ENCODE measurements at places on chromosomes 16 and 17.

- DNase-seq = no peak
Observed at GRCh38 chr17:61431594-61432311, 20.5 kb upstream of the TBX4 start.

- DNase-seq = peak; percentile 82
Observed at GRCh38 chr17:77449908-77450741, 309.4 kb downstream of the SEC14L1 start.

- no peak for DNase-seq
Observed at GRCh38 chr17:18185832-18186626, 2.4 kb downstream of the ALKBH5 start.

- no peak for DNase-seq
Observed at GRCh38 chr17:55822028-55822427, 71.2 kb downstream of the PCTP start.

DNA sequence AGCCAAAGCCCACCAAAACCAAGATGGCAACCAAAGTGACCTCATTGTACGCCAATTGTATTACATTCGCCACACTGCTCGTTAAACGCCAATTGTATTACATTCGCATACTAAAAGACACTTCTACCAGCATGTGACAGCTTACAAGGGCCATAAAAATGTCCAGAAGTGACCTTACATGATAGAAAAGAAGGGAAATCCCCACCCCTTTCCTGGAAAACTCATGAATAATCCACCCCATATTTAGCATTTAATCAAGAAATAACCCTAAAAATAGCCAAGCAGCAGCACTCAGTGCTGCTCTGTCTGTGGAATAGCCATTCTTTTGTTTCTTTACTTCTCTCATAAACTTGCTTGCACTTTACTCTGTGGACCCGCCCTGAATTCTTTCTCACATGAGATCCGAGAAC is 25.7 kb downstream of the PSMD7 start:
- DNase-seq = no peak

DNA sequence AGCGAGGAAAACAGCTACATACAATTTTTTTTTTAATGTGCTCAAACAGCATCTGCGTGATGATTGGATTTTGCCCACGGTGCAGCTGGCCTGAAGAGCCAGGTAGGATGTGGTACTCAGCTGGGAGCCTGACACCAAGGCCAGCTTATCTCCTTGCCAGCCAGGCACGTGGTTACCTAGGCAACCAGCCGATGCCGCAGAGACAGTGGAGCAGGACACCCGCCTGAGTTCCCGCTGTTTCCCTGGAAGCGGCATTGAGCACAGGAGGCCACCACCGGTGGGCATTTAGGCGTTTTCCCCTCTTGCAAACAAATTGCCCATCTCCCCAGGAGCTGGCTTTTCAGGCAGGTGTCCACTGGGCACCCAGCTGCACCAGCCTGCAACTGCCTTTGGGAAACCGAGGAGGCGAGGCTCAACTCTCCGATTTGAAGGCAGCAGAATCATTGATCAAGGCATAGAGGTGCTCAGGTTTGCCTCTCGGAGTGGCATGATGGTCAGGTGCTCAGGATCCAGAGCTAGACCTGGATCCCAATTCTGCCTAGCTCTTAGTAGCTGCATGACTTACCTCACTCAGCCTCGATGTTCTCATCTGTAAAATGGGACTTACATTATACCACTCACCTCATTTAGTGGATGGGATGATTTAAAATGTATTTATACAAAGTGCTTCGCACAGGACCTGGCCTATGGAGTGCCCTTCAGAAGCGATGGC is 137.5 kb upstream of the PLCG2 start:
- no peak for DNase-seq

GRCh38 chr16:85195271-85195647 is 83.0 kb upstream of the CIBAR2 start:
- DNase-seq = no peak

DNA sequence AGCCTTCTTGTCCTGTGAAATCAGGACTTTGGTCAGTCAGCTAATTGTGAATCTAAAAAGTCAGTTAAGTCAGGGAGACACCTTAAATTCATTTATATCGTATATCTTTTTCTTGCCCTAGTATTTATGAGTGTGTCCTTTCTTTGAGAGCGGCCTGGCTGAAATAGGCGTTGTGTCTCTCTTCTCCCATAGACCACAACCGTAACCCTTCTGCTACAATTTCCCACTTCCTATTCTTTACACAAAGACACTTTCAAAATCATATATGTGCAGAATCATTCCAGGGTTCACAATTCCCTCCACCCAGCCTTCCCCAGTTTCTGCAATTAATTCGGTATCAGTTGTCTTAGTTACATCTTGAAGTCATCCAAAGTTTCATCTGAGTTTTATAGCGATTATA is 14.0 kb upstream of the COTL1 start:
- no peak for DNase-seq

DNA sequence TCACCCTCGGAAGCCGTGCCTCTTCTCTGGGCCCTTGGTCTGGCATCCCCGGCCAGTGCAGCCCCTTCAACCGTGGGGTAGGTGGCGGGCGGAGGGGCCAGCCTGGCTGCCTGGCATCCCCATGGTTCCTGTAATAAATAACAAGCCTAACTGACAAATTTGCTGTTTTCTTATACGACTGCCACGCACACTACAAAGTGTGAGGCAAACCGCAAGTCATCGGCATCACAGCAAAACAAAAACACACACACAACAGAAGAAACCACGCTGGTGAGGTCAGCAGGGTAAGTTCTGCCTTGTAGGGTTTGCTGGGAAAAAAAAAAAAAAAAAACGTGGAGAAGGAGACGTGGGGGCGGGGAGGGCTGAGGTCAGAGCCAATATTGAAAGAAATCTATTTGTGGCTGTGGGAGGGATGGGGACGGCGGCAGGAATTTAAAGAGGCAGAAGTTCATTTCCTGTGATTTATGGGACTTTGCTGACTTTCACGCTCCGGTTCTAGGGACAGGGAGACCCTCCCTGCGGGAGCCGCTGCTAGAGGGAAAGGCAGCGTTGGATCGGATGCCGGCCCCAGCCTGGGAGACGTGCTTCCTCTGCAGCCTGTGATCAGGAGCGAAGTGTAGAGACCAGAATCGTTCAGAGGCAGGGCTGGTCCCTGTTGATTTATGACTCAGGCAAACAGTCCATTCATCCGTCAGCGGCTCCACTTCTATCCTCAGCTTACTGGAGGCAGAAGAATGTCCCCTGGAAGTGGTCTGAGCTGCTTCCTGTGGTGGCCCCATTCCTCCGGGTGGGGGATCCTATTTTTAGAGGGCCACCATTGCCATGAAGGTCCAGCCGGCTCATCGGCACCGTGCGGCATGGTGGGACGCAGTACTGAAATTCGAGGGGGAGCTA is 162.8 kb downstream of the FOXL1 start:
- no peak for DNase-seq

GRCh38 chr16:67270931-67271338 is 8.4 kb upstream of the PLEKHG4 start:
- no peak for DNase-seq

DNA sequence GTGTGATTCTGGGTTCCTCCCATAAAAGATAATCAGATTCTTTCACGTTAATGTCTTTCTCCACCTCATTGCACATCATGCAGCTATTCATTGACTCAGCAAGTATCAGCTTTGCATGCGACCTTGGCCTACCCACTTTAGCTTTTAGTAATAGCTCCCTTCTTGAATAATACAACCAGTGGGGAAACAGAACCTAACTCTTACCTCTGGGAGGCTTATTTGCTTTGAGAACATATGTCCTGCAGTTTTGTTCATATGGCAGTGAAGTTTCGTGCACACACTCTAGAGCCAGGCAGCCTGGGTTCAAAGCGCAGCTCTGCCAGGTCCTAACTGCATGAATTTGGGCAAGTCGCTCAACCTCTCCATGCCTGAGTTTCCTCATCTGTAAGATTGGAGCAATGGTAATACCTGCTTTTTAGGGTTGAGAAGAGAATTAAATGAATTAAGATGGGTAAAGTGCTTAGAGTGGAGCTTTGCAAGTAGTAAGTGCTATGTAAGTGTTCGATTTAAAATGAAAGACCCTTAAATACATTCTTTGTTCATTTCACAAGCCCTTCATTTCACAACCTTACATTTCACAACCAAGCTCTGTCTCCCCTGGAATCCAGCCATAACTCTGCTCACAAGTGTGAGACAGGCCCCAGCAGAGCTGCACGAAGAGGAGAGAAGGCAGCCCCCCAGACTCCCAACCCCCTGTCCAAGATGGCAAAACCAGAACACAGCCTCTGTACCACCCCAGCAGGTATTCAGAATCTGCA is 29.3 kb downstream of the MAPT start:
- DNase-seq = no peak

- DNase-seq = peak; percentile 80
Observed at GRCh38 chr16:83952940-83953795, at the start of gene OSGIN1. TSS of gene OSGIN1 (plus strand) at chr16:83953240. CDS start at chr16:83957672, 4,432 bp downstream.

DNA sequence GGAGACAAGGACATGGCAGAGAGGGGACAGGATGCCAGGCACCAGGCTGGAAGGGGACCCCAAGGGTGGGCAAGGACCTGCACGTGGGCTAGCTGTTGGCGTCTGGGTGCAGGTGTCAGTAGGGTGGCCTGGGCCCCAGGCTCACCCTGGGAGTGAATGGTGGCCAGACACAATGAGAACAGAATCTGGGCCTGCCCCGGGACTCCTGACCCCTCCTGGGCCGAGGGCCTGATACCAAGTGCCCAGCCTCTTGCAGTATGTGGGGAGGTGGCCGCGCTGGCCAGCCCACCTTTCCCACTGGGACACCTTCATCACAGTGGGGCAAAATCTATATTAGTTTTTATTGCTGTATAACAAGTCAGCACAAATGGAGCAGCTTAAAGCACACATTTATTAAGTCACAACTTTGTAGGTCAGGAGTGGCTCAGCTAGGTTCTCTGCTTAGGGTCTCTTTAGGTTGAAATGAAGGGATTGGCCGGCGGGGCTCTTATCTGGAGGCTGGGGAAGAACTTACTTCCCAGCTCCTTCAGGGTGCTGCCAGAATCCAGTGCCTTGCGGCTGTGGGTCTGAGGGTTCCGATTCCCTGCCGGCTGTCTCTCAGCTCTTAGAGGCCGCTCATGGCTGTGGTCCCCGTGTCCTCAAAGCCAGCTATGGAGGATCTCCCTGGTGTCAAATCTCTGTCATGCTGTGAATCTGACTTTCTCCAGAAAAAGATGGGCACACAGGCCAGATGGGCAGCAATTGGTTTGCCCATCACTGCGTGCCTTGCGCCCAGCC is 3.6 kb downstream of the PRSS33 start:
- DNase-seq = no peak

DNA sequence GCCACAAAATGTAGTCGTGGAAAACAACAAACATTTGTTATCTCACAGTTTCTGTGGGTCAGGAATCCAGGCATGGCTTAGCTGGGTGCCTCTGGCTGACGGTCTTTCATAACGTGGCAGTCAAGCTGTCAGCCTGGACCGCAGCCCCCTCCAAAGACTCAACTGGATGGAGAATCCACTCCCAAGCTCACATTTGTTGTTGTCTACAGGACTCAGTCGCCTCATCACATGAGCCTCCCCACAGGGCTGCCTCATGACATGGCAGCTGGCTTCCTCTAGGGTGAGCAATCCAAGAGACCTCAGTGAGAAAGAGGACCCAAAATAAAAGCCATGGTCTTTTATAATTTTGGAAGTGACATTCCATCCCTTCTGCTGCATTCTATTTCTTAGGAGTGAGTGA is 34.7 kb upstream of the AKAP1 start:
- DNase-seq = no peak

- DNase-seq = no peak
Observed at GRCh38 chr17:82832411-82832810, 7.4 kb downstream of the ZNF750 start.

DNA sequence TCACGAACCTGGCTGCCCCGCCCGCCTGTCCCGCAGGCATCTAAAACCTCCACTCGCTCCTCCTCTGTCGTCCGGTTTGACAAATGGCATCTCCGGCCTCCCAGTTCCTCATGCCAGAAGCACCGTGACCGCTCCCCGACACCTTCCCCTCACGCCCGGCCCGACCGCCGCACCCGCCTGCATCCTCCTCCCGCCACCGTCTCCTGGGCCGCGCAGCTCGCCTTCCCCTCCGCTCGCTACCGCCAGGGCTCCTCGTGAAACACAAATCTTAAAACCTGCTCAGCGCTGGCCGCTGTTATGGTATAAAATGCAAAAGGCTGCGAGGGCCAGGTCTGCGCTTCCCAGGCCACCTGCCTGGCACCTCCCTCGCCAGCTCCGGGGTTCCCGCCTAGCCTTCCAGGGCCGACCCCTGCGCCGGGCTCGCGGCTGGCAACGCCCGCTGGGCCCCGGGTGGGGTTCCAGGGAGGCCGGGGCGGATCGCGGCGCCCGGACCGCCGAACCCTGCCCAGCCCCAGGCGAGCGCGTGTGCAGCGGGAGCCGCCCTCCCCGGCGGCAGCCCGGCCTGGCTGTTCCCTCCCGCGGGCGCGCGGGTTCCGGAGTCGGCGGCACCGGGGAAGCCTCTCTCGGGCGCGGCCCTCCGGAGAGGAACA is 488 bp downstream of the SPSB3 start:
- DNase-seq = peak; percentile 44

Measured in activated naive CD4-positive, alpha-beta T cell treated with Interleukin-2 at 50 U/mL for 16 hours (primary cell).